Stimulated activated naive CD4-positive, alpha-beta T cell (primary cell): ENCODE measurements at places on chromosomes 13 and 19.

GRCh38 chr19:43774103-43774939 lies 6.5 kb downstream of the KCNN4 start:
- DNase-seq, result no peak

DNA sequence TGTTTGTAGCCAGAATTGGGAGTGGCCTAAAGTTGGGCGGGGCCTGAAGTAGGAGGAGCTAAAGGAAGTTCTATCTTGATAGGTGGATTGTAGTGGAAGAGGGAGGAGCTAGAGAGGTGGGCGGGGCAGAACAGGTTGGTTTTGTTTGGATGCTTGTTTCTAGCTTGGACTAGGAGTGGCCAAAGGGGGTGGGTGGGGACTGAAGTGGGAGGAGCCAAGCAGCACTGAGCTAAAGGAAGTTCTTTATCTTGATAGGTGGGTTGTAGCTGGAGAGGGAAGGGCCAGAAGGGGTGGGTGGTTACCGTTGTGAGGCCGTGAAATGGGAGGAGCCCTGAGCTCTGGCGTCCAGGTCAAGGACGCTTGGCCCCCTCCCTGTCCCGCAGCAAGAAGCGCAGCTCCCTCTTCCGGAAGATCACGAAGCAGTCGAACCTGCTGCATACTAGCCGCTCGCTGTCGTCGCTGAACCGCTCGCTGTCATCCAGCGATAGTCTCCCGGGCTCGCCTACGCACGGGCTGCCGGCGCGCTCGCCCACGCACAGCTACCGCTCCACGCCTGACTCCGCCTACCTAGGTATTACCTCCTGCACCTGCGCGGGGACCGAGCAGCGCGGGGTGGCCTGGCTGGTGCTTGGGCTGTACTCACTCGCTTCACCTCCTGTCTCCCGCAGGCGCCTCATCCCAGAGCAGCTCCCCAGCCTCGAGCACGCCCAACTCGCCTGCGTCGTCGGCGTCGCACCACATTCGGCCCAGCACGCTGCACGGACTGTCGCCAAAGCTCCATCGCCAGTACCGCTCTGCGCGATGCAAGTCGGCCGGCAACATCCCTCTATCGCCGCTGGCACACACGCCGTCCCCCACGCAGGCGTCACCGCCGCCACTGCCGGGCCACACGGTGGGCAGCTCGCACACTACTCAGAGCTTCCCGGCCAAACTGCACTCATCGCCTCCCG lies 8.0 kb downstream of the DNASE2 start:
- peak; percentile 64 for DNase-seq

GRCh38 chr13:87669379-87669978 lies 1.7 kb upstream of the SLITRK5 start:
- DNase-seq, result no peak

DNA sequence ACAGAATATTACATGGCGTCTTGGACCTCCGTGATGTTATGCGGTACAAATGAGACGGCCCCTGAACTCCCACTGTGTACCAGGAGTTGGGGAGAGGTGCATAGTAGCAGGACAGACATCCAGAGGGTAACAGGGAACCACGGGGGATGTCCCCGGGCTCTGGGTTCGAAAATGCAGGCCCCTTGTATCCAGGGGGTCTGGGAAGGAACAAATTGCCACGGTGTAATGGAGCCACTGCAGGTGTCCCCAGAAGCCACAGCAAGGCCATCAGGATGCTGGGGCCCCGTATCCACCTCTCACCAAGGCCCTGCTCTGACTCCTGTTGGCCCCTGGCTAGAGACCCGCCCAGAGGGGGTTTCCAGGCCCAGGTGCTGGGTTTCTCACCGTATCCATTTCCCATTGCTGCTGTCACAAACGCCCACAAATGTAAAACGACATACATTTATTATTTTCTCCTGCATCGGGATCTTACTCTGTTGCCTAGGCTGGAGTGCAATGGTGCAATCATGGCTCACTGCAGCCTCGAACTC lies 77.8 kb downstream of the INSR start:
- DNase-seq, result no peak

DNA sequence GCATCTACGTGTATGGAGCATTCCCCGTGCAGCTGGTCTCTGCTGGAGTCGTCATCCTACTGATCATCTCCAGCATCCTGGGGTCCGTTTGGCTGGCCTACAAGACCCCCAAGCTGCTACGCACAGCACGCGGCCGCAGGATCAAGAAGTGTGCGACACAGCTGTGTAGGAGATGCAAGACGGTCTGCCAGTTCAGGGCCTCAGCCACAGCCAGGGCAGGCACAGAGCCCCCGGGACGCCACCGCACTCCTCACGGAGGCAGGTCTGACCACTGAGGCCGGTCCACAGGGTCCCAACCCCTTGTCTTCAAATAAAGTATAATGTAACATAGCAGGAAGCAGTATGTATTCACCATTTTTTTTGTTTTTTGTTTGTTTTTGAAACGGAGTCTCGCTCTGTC lies 6.1 kb downstream of the PRR22 start:
- DNase-seq, result no peak

DNA sequence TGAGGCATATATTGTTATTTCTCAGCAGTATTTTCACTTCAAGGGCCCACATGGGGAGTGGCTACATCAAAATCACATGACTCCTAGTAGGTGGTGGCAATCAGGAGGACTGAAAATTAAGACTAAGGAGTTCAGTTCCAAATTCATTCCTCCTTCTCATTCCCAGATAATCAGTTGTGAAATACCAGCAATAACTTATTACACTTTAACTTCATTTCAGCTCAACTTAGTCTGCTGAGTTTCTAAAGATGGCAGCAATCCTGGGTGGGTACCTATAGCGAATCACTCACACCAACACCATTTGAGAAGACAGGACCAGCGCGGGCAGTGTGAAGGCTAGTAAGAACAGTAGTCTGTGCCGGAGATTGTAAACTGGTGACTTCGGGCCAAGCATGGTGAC lies 63.9 kb upstream of the SLC10A2 start:
- DNase-seq, result no peak

DNA sequence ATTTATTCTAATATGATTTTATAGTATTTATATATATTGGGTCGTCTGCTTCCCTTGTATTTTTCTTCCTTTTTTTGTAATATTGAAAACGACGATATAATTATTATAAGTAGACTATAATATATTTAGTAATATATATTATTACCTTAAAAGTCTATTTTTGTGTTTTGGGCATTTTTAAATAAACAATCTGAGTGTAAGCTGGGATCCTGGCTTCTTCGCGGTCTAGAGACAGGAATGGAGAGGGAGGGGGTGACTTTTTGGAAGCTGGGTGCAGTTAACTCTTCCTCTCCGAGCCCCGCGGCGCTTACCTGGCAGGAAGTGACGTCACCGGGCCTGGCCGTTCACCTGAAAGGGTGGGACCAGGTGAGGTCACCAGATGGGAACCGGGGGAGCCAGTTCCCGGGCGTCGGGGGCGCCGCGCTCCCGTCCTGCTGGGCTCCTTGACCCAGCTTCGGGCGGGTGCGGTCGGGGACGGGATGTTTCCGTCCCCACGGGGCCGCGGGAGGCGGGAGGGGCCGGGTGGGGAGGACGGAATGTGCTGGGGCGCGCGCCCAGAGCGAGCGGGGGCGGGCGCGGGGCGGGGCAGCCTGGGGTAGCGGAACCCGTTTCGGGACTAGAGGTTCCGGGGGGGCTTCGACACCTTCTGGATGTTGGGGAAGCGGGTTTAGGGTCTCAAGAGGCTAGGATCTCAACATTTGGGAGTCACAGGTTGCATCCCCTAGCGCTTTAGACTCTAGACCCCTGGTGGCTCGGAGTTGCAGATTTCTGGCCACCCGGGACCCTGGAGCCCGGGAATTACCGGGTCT lies 2.8 kb downstream of the ZFP36 start:
- peak; percentile 81 for DNase-seq

DNA sequence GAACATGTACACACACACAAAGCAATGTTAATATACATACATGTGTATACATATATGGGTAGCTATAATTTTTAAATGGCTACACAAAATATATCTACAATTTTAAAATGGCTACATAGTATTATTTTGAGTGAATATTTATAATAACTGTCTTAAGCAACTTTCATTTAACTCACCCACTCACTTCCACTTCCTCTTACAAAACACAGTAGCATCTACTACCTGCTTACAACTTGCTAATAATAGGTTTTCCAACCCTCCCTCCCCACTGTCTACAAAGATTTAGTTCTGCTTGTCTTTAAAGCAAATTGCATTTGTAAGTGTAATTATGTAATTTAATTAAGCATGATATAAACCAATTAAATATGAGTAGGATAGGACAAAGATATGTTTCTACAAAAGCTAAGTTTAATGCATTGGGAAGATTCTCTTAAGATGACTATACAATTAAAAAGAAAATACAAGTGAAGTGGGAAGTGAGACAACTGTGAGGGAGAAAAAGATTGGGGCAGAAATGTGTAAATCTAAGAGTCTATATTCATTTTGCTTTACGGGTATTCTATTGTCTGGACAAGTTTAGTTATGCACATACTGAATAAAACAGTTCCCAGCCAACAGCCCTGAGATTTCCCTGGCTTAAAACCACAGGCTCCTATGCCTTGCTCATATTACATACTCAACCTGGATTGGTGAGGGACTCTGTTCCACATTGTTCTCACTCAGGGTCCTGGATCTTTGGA lies 583.1 kb downstream of the EFNB2 start:
- DNase-seq, result no peak

- peak; percentile 21 for DNase-seq
Observed at GRCh38 chr13:42396501-42396900, 124.5 kb downstream of the AKAP11 start.

GRCh38 chr19:3186160-3186688 lies 494 bp downstream of the NCLN start:
- no peak for DNase-seq

GRCh38 chr19:40721936-40722661 lies 5.2 kb downstream of the ITPKC start:
- DNase-seq, result no peak

DNA sequence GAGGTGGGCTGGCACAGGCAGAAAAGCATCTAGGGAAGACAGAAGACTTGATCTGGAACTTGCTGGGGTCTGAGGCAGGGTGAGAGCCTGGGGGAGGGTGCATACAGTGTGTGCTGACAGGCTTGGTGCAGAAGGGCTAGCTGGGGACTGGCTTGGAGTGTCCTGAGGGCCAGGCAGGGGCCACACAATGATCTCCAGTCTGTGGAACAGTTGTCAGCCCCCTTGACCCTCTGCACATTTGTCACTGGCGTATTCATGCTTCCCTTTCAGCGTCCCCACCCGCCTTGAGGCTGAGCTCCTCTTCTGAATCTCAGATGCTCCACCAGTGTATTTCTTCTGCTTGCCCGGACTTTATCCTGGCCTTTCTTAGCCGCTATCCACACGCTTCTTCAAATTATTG lies 2.8 kb upstream of the MICU2 start:
- no peak for DNase-seq

- no peak for DNase-seq
Observed at GRCh38 chr19:50649433-50650391, at the start of gene C19orf81. TSS of gene C19orf81 (plus strand) at chr19:50649445. CDS start at chr19:50649445, 0 bp downstream.

DNA sequence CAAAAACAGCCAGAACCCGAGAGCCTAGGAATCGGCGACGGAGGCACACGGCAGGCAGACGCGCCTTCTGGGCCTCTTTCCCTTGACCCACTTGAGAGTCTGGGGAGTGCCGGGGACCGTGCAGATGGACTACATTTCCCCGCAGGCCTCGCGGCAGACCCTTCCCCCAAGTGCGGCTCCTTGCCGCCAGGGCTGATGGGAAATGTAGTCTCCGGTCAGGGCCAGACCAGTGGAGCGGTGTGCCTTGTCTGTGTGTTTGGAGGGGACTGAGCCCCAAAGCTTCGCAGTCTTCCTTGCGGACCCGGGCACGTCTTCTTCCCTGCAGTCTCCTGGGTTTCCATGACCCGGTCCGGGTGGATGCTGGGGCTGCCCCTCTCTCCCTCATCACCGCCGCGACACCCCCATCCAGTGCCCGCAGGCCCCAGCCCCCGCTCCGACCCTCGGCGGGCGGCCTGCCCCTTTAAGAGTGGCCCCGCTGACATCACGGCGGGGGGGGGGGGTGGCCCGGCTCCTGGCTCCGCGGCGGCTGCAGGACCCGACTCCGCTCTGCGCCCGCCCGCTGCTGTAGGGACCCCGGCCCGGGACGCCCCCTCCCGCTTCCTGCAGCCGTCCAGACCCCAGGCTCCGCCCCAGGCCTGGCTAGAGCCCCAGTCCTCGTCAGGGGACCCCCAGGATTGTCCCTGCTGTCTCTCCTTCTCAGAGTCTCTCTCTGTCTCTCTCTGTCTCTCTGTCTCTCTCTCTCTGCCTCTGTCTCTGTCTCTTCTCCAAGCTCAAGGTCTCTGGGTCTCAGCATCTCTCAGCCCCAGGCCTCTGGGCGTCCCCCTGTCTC lies 758 bp upstream of the CACNG7 start:
- peak; percentile 7 for DNase-seq

DNA sequence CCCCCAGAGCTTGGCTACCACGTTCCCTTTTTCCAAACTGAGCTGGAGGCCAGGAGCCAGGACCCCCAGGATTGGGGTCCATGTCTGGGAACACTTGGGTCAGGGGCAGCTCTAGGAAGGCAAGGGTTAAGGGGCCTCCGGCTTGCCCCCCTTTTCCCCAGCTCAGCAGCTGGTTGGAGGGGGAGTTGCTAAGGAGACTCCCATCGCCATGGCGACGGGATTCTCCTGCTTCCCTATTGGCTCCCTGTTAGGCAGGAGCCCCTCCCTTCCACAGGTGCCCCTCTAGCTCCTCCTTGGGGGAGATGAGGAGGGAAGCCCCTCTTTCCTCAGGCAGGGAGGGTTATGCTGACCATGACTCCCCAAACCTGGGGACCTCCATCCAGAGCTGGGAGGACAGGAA lies 33.9 kb downstream of the PDE4A start:
- no peak for DNase-seq

DNA sequence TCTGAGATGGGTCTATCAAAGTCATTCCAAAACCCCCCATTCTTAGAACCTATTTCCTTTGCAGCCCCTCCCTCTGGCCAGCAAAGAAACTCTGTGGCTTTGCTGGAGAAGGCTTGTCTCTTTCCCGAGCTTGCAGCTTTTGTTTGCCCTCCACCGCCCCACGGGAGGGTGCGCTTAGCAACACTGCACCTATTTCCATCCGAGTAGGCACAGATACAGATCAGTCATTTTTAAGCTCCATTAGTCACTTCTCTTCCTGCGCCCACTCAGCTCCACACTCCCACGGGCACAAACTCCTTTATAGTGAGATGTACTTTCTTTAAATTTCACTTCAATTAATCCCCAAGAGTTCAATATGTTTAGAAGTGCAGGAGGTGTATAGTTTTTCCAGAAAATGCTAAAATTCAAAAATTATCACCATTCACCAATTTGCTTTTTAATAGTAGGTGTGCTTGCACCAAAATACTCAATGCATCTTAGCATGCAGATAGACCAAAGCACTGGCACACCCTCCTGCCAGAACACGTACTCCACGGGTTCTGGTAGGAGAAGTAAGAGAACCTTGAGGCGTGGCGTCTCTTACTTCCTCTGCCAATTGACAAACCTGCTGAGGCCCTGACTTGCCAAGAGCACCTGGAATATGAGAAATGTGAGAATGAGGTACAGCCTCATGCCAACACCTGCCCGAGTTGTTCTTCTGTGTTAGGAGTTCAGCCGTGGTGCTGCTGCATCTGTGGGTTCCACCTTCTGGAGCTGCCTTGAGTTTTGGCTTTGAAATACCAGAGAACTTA lies 183.7 kb downstream of the TEX29 start:
- DNase-seq, result no peak
